ENCODE measurements at places on chromosomes 6 and 20.
A peak's percentile ranks its signal among the peaks of the same experiment; 100 is the strongest.

- no peak for DNase-seq
Measured at GRCh38 chr6:94670017-94670416, 907.3 kb upstream of the MANEA start.

GRCh38 chr6:25010902-25011625 is 75.3 kb upstream of the RIPOR2 start:
- DNase-seq, result no peak

DNA sequence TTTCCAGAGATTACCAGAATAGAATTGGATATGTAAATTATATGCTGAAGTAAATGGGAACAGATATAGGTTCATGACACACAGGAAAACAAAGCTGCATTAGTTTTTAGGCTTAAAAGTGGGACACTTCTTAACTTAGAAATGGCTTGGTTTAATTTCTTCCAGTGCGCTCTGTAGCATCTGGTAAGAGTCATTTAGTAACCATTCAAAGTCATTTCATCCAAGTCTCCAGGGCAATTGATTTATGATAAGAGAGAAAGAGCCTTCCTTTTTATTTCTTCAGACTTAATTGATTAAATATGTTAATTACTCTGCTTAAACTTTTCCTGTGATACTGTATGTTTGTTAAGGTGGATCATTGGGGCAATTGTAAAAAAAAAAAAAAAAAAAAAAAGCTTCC is 368.0 kb downstream of the DOK5 start:
- DNase-seq, result no peak

DNA sequence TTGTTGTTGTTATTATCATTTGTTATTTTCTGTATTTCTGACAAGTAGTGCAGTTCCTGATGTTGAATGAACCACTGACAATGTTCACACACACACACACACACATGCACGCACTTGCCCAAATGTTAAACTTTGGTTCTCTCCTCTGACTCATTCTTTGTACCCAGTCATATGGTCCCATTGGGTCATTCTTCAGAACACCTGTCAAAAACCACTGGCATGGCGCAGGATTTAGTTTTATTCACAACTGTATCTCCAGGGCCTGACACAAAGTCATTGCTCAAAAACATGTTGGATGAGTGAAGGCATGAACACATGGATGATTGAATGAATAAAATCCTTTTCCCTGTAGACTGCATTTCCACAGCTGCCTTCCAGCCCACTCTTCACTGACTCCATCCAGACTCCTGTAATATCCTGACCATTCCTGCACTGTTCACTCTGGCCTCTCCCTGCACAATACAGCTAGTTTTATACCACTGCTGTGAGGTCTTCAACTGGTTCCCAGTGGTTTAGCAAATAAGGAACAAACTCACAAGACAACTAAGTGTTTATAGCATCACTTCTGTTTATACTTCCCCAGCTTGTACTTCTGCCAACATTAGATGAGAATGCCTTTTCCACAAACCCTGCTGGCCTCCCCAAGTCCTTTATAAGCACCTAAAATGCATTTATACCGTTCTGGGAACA is 6.9 kb upstream of the CST11 start:
- DNase-seq, result no peak

DNA sequence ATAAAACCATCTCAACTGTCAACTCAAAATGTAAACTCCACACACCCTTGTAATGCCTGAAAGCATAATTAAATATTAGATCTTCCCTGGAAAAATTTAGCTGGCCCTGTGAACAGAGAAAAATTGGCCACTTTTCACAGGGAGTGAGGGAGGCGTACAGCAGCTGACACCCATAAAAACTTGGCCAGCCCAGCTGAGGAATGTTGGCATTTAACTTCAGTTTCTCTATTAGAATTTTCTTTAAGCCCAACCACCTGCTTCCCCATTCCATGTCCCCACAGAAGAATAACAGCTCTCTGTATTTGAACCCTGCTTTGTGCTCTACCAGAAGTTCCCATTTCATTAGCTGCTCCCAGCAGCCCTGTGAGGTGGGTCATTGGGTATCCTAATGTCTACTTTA is 41.0 kb downstream of the PKHD1 start:
- no peak for DNase-seq

- DNase-seq, result no peak
Measured at GRCh38 chr6:142796024-142796423, 149.0 kb downstream of the HIVEP2 start.

DNA sequence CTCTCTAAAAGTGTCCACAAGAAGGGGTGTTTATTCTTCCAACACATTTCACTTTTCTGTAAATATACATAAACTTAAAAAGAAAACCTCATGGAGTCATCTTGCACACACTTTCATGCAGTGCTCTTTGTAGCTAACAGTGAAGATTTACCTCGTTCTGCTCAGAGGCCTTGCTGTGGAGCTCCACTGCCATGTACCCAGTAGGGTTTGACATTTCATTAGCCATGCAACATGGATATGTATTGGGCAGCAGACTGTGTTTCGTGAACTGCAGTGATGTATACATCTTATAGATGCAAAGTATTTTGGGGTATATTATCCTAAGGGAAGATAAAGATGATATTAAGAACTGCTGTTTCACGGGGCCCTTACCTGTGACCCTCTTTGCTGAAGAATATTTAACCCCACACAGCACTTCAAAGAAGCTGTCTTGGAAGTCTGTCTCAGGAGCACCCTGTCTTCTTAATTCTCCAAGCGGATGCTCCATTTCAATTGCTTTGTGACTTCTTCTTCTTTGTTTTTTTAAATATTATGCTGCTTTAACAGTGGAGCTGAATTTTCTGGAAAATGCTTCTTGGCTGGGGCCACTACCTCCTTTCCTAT is 17.9 kb downstream of the IRF4 start:
- DNase-seq, result no peak

GRCh38 chr6:122246906-122247658 is 152.4 kb upstream of the HSF2 start:
- DNase-seq, result no peak

- no peak for DNase-seq
Measured at GRCh38 chr6:82169138-82169876, 78.2 kb downstream of the IBTK start.

DNA sequence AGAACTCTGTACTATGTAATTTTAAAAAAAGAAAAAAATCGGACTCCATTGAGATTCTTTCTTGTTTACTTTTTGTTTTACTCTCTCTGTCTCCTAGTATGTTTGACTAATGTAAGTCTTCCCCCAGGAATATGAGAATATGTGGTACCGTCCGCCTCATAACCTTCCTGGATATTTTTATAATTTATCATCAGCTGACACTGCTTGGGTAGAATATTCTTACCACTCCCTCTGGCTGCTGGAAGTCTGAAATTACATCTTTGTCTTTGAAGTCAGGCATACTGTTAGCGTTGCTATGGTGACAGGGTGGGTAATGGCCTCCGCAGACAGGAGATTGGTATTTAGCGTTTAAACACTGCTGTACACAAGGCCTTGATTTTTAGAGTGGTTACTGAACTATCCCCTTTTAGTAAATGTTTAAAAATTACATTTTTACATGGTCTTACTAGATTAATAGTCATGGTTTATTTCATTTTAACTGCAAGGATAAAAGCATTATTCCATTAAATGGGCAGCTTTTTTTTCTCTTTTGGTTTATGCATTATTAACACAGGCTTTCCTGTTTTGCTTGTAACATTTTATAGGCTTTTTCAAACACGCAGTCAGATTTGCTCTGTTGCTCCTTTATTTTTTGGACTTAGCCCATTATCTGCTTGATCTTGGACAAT is 176.4 kb downstream of the ARID1B start:
- DNase-seq, result peak; percentile 92

GRCh38 chr6:45473121-45473993 is 95.6 kb upstream of the SUPT3H start:
- peak; percentile 20 for DNase-seq

DNA sequence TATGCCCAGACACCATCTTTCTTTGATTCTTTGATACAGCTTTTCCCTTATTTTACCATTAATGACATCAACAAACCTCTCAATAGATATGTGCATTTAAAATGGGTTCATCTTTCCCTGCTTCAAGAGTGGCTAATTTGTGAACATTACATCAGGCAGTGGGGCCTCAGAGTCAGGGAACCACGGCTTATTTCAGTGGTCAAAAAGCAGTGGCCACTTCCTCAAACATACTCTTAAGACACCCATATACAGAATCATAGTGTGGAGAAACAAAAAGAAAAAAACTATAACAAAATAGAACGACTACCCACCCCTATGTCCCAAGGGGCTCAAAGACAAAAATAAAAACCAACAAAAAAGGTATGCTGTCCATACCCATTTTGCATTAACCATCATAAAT is 12.9 kb downstream of the SALL4 start:
- DNase-seq, result no peak

GRCh38 chr6:3648724-3649123 is 102.8 kb downstream of the PXDC1 start:
- no peak for DNase-seq

DNA sequence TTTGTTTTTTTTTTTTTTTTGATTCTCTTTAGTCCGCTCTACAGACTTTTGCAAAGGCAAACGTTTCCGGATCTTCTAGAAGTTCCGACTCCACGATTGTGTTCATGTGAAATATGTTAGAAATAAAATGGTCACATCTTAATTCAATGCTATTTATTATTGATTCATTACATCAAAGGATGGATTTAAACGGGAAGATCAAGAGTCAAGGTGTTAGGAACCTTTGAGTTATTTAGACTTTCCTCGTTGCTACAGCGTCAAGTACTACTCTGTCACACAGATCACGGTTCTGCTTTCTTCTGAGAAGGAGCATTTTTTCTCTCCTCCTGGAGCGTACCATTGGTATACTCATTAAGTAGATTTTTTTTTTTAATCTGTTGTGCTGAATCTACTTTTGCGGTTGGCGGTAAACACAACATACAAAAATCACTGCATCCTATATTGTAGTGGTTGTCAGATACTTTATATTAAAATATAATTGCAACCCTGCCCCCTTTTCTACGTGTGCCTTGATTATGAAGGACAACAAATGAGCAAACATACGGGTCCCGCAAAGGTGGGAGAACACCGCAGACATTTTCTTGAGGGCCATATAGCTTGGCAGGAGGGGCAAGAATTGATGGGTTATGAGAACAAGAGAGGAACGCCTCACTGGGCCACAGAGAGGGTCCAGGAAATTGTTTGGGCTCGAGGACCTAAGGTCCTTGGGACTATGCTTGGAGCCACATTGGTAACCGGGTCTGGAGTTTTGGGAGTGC is 17.5 kb downstream of the HMGN4 start:
- DNase-seq, result peak; percentile 32

DNA sequence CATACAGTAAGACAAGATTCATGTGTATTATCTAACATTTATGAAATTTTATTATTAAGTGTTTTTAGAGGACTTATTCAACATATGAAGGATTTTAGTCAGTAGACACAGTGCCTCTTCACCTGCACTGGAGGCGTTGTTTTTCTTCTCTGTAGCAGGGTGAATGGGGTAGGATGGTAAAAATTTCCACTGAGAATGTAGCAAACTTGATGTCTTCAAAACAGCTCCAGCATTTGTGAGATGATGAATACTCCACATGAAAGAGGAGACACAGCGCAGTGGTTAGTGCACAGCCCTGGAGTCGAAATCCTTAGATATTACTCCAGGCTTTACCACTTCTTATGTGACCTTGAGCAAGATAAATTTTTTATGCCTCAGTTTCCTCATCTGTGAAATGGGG is 110.5 kb upstream of the AHI1 start:
- no peak for DNase-seq

- DNase-seq, result no peak
Measured at GRCh38 chr20:49880177-49880576, 35.2 kb downstream of the SPATA2 start.

DNA sequence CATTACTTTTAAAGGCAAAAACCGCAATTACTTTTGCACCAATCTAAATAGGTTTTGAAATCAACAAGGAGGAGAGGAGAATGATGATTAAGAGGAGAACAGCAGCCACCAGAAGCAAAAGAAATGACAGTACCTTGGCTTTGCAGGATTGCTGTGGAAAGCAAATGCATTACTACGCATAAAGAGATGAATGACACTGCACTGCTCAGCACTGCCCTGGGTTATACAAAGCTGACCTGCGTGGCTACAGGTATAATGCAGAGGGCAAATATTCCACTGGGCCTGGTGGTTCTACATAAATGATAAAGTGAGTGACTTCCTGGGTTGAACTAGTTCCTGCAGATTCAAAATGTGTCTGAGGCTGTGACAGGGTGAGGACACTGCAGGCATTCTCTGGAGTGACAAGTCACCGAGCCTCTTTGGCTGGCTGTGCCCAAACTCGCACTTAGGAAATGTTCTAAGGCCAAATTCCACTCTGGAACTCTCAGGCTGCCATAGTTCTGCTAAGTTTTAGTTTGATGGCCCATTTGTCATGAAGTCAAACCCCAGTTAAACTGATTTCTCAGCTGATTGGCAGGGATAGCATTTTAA is 78.6 kb downstream of the INSM1 start:
- no peak for DNase-seq

GRCh38 chr6:43833223-43833995 is 63.4 kb downstream of the VEGFA start:
- peak; percentile 76 for DNase-seq

DNA sequence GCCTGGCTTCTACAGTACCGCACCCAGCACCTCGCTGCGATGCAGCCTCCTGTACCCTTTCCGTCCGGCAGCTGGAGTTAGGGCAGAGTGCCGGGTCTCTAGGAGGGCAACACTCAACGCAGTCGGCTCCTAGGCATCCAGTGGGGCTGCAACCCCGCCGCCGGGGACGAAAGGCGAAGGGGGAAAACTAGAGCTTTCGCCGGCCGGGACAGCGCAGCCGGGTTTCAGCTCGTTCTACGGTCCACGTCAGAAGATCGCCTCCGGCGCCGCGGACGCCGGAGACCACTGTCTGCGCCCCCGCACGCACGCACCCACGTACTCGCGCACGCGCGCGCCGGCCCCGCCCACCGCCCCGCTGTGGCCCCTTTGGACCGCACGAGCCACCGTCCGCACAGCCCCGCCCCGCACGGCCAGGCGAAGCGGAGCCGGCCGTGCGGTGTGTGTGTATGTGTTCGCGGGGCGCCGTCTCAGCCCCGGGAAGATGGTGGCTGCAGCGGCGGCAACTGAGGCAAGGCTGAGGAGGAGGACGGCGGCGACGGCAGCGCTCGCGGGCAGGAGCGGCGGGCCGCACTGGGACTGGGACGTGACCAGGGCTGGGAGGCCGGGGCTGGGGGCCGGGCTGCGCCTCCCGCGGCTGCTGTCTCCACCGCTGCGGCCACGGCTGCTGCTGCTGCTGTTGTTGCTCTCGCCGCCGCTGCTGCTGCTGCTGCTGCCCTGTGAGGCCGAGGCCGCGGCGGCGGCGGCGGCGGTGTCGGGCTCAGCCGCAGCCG is at the start of gene ATRN:
TSS of gene ATRN (plus strand) at position 392 of the 770 bp plus-strand sequence. CDS start at position 482, 90 bp downstream.
- DNase-seq, result peak; percentile 95

- DNase-seq, result no peak
Measured at GRCh38 chr6:40794586-40794985, 207.4 kb upstream of the LRFN2 start.

DNA sequence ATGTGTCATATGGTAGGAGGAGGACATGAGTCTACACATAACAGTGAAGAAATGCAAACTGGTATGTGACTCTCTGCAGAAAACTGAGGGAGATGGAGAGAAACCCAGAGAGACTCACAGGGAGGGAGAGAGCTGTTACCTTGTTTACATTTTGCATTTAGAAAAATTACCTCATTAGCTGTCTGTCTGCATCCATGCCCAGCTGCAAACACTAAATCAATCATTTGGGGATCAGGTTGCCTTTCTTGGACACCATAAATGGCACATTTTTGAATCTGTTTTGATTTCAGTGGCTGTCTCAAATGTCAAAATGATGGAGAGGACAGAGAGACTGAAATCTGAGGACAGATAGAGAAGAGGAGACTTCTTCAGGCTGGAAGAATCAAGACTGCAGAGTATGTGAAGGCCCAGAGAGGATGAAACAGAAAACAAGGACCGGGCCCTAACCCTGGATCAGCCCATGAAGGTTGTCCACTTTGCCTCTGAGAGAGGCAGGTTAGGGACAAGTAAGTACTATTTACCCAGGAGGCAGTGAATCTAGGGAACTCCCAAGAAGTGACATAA is 92.2 kb downstream of the UNC5CL start:
- DNase-seq, result no peak
